ENCODE measurements at places on chromosomes 7 and 10.

- DNase-seq = no peak
Observed at GRCh38 chr7:1688542-1688941, 18.5 kb downstream of the ELFN1 start.

GRCh38 chr10:71587941-71588573 is 131.5 kb downstream of the C10orf105 start:
- no peak for DNase-seq

DNA sequence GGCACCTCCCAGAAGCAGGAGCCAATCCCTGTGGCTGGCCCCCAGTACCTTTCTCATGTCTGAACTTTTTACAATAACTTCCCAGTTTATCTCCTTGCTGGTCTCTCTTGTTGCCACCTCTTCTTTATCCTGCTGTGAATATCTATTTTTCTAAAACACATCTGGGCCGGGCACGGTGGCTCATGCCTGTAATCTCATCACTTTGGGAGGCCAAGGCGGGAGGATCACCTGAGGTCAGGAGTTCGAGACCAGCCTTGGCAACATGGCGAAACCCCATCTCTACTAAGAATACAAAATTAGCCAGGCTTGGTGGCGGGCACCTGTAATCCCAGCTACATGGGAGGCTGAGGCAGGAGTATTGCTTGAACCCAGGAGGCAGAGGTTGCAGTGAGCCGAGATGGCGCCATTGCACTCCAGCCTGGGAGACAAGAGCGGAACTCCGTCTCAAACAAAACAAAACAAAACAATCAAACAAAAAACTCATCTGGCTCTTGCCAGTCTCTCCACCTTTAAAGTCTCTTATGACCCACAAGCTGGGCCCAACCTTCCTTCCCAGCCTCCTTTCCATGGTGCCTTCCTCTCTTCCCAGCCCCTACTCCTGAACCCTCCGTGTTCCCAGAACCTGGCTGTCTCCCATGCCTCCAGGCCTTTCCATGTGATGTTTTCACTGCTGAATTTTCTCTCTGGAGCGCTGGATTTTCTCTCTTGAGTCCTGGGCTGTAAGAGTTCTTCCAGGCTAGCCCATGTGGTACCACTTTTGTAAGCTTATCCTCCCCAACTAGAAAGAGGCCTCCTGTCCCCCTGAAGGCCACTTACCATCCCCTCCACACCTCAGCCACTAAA is 51.3 kb downstream of the HIP1 start:
- no peak for DNase-seq

GRCh38 chr10:3879073-3879472 is 94.1 kb upstream of the KLF6 start:
- no peak for DNase-seq

DNA sequence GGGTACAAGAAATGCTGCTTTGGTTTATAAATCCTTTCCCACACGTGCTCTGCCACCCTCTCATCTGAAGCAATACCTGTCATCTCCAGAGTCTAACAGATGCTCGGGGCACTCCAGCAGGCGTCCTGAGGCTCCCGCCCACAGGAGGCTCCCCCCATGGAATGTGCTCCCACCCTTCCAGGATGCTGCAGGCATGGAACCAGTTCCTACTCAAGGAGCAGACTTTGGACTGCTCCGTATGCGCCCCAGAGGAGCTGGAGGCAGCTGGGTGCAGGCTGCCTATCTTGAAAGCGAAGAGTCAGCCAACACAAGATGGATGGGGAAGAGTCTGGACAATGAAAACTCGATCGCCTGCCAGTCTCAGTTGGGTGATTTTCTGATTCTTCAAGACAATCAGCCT is 75.4 kb downstream of the VOPP1 start:
- no peak for DNase-seq

DNA sequence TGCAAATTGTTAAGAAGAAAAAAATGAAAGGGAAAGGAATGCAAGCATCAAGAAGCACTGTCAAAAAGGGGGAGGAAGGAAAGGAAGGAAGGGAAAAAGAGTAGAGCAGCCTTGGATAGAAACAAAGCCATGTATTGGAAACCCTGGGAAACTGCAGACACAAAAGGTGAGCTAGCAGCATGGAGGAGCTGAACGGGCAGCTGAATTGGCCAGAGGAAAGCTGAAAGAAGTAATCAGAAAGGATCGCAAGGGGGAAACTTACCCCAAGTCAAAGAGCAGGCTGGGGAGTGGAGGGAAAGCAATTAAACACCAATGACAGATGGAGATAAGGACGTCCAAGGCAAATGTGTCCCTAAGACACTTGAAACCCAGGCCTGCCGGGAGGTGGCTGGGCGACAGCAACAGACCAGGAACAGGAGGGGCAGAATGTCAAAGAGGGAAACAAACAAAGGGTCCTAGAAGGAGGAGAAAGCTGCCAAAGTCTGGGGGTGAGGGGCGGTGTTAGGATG is 93.8 kb upstream of the SVIL start:
- no peak for DNase-seq

- DNase-seq = no peak
Observed at GRCh38 chr10:110504111-110504735, 6.5 kb downstream of the DUSP5 start.

DNA sequence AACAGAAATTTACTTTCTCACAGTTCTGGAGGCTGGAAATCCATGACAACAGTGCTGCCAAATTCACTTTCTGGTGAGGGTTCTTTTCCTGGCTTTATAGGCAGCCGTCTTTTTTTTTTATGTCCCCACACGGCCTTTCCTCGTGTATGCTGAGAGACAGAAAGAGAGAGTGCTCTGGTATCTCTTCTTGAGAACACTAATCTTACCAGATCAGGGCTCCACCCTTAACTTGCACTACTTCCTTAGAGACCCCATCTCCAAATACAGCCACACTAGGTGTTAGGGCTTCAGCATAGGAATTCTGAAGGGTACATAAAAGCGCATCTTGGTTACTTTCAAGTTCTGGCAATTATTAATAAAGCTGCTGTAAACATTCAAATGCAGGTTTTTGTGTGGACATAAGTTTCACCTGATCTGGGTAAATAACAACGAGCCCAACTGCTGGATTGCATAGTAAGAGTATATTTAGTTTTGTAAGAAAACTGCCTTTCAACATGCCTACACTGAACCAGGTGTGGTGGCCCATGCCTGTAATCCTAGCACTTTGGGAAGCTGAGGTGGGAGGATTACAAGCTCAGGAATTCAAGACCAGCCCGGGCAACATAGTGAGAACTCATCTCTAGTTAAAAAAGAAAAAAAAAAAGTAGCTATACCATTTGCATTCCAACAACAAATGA is 8.2 kb upstream of the C1GALT1 start:
- no peak for DNase-seq

DNA sequence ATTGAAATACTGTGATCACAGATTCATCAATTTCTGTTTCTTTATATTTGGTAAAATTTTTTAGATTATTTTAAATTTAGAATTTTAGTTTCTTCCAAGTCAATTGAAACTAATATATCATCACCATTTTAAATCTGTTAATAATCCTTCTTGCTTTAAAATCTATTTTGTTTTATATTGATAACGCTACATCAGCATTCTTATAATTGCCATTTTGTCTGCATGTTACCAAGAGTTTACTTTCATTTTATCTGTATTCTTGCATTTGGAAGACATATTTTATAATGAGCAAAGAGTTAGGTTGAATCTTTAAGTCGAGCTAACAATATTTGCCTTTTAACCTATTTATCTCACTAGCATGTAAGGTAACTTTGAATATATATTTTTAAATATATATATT is 890.6 kb downstream of the DNAJB9 start:
- no peak for DNase-seq

GRCh38 chr7:9842301-9842700 is 1131.4 kb upstream of the PHF14 start:
- no peak for DNase-seq

DNA sequence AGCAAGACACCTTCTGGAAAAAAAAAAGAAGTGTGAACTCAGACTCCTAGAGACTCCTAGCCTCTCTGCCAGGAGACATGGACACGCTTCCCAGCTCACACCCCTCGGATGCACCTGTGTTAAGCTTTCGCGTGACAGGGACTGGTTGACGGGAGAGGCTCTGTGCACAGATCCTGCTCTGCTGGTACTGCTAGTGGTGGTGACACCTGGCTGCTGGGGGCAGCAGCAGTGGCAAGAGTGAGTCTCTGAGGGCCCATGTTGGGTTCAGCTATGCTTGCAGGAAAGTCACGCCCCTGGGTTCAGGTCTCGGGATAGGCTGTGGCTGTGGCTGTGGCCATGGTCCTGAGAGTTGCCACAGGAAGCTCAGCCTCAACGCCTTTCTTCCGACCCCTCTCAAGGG is 81.1 kb downstream of the XRCC2 start:
- no peak for DNase-seq

DNA sequence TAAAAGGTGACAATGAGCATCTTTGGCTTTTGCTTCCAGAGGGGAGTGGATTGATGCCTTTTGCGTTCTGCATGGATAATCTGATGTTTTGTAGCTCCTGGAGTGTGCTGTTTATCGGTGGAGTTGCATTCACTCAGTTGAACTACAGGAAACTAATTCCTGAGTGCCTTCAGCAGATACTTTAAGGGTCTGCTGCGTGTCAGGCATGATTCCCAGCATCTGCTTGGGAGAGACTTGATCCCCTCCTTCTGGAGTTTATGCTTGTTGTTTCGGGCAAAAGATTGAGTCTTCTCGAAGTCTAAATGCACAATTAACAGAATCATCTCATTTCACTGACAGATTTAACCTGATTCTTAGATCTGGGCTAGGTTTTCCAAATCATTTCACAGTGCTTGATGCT is 46.2 kb downstream of the CELF2 start:
- DNase-seq = no peak

All from NCI-H1417 treated with DMSO at 0.1 percent for 48 hours (cell line).